ENCODE measurements at places on chromosomes 12 and 14. TPM values are rescaled to one million over a fixed set of nuclear protein-coding genes. Genes with fewer than 3 reads are reported as not detected.

GRCh38 chr14:77612011-77612620 is 4.3 kb downstream of the SPTLC2 start:
- no peak for DNase-seq
- no peaks in the 10 kb centered on the region for H3K36me3 ChIP-seq
- peaks cover 22% of the 10 kb centered on the region for H3K4me1 ChIP-seq
- H3K27me3 ChIP-seq = no peaks in the 10 kb centered on the region

- no peaks in the 10 kb centered on the region for H3K4me1 ChIP-seq
- H3K4me3 ChIP-seq = no peak overlapping the region
- no peak overlapping the region for H3K27ac ChIP-seq
- H3K36me3 ChIP-seq = no peaks in the 10 kb centered on the region
- no peaks in the 10 kb centered on the region for H3K27me3 ChIP-seq
These were observed 43.2 kb downstream of the MGAT4C start for GRCh38 chr12:86213012-86213411.

DNA sequence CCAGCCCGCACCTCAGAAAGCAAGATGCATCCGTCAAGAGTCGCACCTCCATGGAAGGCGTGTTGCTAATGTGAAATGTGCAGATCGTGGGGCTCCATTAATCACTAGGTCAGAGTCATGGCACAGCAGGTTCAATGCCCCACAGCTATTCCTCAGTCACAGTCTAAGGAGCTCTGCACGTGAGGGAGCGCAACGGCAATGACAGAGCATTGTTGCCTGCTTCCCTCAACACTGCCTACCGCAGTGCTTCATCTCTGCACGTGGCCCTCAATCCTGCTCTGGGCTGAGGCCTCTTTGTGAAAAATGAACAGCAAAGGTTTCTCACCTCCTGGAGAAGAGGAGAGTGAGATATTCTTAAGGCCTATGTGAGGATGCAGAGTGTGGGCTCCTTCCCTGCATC is 995.2 kb upstream of the TMEM132C start:
- no peaks in the 10 kb centered on the region for H3K4me1 ChIP-seq
- H3K27ac ChIP-seq = no peak overlapping the region
- DNase-seq = no peak
- no peaks in the 10 kb centered on the region for H3K27me3 ChIP-seq
- no peak overlapping the region for H3K4me3 ChIP-seq

- DNase-seq = peak; percentile 1
- no peak overlapping the region for H3K4me3 ChIP-seq
- H3K27ac ChIP-seq = no peak overlapping the region
- no peaks in the 10 kb centered on the region for H3K27me3 ChIP-seq
These were observed 365.7 kb upstream of the FKBP4 start for GRCh38 chr12:2429032-2429431.

FOXN4 gene
- not detected for total RNA-seq

RD3L gene
- total RNA-seq = not detected

KRT72 gene
- not detected for total RNA-seq

All from upper lobe of right lung (tissue), 1 donor.